SK-MEL-5 (cell line): ENCODE measurements at places on chromosomes 2 and 18.
A peak's percentile ranks its signal among the peaks of the same experiment; 100 is the strongest.

DNA sequence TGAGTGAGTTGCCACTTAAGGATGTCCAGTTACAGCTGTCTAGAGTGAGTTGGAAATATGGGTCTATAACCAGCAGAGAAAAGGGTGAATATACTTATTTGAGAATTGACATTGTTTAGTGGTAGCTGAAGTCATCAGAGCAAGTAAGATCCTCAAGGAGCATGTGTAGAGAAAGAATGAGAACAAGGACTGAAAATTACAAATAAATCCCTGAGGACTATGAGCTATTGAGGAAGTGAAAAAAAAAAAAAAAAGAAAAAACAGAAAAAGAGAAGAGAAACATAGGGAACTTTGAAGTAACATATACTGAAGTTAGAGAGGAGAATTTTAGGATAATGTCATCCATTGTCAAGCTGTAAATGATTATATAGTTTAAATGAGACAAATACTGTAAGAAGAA lies 134.0 kb upstream of the CCDC68 start:
- DNase-seq: no peak

GRCh38 chr2:63189026-63189425 lies 138.4 kb downstream of the OTX1 start:
- DNase-seq: peak; percentile 82

GRCh38 chr18:35024965-35025364 lies 16.2 kb upstream of the MAPRE2 start:
- no peak for DNase-seq

- DNase-seq: no peak
Observed at GRCh38 chr2:235570966-235571692, 77.3 kb downstream of the AGAP1 start.
